CD4-positive, alpha-beta memory T cell (primary cell): ENCODE measurements at places on chromosomes 13 and 19.
A peak's percentile ranks its signal among the peaks of the same experiment; 100 is the strongest.

DNA sequence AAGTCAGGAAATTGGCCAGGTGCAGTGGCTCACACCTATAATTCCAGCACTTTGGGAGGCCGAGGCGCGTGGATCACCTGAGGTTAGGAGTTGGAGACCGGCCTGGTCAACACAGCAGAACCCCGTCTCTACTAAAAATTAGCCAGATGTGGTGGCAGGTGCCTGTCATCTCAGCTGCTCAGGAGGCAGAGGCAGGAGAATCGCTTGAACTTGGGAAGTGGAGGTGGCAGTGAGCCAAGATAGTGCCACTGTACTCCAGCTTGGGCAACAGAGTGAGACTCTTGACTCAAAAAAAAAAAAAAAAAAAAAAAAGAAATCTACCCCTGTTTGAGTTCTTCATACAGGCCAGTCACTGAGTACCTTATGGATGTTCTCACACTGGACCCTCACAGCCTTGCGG lies 42.0 kb downstream of the SLC15A1 start:
- no peak for DNase-seq

- DNase-seq = no peak
These were observed 56.1 kb downstream of the KCNRG start for GRCh38 chr13:50071379-50071778.

- no peak for DNase-seq
These were observed 7.1 kb upstream of the DHRS12 start for GRCh38 chr13:51811046-51811445.

- no peak for DNase-seq
These were observed 1.7 kb upstream of the FSTL3 start for GRCh38 chr19:674282-675151.

GRCh38 chr19:44725684-44726083 lies 22.8 kb upstream of the BCL3 start:
- no peak for DNase-seq

- peak; percentile 13 for DNase-seq
These were observed 533 bp downstream of the ZNF544 start for GRCh38 chr19:58229255-58229639.

DNA sequence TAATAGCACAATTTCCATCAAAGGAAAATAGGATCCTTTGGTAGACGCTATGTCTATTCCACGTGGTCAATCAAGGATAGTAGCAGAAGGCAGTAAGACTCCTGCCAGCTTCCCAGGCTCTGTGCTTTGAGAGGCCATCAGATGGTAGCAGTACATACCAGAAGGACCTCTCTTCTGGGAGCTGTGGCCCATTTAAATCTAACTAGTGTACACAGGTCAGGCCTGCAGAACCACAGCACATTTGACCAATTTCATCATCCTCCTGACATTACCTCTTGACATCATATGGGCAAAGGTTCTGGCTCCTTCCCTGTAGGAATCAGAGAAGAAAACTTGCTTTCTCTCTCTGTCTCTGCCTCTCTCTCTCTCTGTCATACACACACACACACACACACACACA lies 229.6 kb upstream of the HTR2A start:
- no peak for DNase-seq

GRCh38 chr19:44776402-44777096 lies 1.1 kb upstream of the CBLC start:
- no peak for DNase-seq

- DNase-seq = no peak
These were observed 9.6 kb upstream of the METTL21C start for GRCh38 chr13:102704238-102705058.

- no peak for DNase-seq
These were observed 1020.5 kb upstream of the SLC10A2 start for GRCh38 chr13:104086759-104087158.

- DNase-seq = no peak
These were observed 80.0 kb downstream of the KDM4B start for GRCh38 chr19:5048727-5049553.

- no peak for DNase-seq
These were observed 136.5 kb upstream of the FNDC3A start for GRCh38 chr13:48839171-48839570.

GRCh38 chr13:48725271-48725670 lies 71.5 kb downstream of the CYSLTR2 start:
- DNase-seq = no peak

DNA sequence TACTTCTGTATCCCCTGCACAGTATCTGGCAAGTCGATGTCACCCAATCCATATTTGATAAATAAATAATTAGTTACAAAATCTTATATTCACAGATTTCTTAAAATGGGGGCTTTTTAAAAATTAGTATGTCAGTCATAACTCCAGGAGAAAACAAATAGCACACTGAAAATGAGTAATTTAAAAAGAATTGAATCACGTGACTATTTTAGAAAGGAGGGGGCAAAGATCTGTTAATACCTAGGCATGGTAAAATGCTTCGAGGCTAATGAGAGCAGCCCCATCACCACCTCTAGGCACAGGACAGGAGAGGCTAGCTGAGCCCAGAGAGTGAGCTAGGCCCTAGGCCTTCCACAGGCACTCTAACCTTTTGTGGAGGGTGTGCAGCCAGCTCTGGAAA lies 94.7 kb downstream of the FREM2 start:
- no peak for DNase-seq

DNA sequence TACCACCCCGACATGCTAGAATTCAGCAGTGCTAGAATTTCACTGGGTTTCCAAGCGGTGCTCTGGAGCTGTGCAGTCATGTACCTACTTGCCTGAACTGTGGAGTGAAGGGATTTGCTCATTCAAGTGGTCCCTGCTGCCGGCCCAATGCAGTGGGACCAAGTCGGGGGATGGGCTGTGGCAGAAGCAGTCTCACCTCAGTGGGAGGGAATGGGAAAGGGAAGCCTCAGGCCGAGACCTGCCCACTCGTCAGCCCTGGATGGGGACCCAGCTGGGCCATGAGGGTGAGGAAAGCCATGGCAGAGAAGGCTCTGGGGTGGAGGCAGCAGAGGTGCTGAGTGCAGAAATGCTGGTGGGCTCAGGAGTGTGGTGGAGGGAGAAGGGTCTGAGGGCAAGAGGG lies 14.9 kb downstream of the KLHL26 start:
- no peak for DNase-seq

DNA sequence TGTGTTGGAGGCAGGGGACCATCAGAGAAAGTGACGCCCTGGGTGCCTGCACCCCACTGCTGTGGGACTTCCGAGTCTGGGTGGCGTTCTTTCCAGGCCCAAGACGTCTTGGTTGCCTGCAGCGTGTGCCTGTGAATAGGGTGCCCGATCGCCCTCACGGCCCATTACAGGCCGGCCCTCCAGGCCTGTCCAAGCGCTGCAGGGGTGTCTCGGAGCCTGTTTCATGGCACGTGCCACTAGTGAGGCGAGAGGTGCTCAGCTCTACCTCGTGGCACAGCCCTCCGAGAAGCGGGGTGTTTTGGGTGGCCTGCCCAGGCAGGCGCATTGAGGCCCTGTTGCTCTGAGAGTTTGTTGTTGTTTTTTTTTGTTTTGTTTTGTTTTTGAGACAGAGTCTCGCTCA lies 30.1 kb downstream of the DOT1L start:
- no peak for DNase-seq

- no peak for DNase-seq
These were observed 8.9 kb upstream of the FAM124A start for GRCh38 chr13:51213173-51213728.

- DNase-seq = no peak
These were observed 26.3 kb downstream of the TMEM255B start for GRCh38 chr13:113785051-113786010.

DNA sequence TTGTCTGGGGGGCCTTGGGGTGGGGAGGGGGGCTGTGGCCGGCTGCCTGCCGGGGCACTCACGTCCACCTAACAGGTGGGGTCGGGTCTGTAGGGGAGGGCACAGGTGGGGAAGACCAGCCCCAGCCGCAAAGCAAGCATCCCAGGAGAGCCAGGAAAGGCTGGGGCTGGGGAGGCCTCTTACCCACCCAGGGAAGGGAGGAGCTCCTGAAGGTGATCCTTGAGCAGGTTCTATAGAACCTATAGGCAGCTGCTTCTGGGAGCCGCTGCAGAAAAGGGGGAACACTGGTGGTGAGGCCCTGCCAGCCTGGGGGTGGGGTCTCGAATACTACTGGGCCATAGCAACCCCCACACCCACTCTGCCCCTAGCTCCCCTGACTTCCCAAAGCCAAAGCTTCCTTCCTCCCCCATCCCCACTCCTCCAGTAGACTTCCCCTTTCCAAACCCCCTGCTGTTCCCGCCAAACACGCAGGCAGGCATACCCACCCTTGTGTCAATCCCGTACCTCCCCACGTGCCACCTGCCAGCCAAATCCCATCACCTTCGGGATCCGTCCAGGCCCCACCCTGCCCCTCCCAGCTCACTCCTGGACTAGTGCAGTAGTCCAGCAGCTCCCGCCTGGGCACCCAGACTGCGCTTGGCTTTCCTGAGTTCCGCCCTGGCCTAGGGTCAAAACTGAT lies 5.6 kb downstream of the KLF16 start:
- no peak for DNase-seq

DNA sequence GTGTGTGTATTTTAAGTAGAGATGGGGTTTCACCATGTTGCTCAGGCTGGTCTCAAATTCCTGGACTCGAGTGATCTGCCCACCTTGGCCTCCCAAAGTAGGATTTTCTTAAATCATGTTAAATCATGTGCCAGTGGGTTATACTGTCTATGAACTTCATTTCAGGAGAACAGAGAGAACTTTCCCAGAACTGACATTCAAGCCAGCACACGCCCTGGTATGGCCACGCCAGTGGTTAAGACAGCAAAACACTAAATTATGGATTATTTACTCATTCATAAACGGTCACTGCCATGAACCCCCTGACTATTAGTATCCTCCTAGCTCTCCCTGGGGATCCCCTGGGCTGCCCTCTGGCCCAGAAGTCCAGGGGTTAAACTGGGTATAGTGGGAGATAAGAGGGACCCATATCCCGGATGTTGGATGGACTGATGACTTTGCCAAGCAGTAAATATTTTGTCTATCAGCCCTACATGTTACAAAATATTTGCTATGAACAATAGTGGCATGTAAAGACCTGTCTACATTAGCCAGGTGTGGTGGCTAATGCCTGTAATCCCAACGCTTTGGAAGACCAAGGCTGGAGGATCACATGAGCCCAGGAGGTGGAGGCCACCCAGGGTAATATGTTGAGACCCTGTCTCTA lies 16.1 kb upstream of the STRN4 start:
- no peak for DNase-seq

DNA sequence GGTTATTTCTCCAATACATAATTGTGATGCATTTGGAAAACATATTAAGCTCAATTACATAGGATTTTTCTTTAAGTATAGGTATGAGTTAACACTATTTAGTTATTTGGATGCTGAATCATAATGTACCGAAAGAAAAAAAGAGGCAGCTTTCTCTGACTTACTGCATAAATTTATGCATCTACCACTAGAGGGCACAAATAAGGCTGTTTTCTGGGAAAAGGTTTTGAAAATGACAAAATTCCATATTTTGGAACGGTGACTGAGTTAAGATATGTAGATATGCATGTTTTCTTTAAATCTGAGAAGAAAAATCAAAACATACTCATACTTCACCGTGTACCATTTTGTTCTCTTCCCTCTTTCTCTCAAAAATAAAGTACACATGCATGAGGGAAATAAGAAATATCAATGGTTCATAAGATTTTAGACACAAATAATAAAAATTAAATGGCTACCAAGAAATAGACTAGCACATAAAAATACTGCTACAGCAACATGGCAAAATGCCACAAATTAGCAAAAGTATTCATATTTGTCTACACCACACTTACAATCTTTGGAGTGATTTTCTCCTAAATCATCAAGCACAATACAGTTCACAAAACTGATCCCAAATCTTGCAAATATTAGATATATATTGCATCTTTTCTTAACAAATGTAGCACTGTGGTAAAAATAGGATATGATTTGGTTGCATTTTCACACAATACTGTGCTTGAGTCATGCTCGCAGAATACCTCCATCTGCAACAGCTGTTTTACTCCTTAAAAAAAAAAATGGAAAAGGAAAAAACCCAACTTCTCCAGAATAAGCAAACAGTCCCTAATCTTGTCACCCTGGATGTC lies 260.0 kb downstream of the FGF14 start:
- DNase-seq = no peak

- DNase-seq = no peak
These were observed 114.8 kb upstream of the MIR17HG start for GRCh38 chr13:91232716-91233115.

DNA sequence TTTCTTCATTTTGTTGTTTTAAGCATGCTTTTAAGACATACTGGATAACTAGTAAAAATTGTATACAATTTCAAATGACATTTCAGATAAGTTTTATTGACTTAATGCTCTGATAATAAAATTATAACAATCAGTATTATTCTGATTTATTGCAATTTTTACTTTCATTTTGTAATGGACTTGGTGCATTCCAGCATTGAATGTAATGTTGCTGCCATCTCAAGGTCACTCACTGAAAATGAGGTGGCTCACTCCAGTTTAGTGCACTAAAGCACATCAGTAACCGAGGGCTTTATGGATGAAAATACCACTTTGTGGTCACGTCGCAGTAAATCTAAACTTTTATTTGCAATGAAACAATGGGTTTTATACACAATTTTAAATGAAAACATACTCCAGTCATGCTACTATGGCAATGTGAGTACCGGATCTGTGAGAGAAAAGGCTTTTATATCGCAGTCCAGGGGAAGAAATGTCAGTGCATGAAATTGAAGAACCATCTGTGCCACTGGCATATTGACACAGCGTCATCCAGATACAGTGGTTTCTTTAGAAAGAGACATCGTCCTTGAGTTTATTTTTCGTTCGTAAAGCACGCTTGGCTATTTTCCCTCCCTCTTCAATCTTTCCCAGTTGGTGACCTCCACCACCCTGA lies 20.7 kb upstream of the ZNF507 start:
- no peak for DNase-seq

DNA sequence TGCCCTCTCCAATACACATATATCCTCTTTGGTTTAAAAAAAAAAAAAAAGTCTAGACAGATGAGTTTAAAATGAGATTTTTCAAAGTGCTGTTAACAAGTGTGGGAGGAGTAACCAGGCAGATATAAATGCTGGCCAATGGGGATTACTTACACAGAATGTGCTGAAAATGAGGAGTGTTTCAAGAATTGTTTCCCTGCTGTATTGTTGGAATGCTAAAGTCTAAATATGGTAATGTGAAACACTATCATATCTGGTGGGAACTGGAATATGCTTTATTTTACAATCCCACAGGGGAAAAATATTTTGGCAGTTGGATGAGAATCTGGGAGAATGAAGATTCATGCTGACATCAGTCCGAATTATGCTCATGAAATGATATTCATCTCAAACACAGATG lies 250.7 kb downstream of the DCT start:
- no peak for DNase-seq

DNA sequence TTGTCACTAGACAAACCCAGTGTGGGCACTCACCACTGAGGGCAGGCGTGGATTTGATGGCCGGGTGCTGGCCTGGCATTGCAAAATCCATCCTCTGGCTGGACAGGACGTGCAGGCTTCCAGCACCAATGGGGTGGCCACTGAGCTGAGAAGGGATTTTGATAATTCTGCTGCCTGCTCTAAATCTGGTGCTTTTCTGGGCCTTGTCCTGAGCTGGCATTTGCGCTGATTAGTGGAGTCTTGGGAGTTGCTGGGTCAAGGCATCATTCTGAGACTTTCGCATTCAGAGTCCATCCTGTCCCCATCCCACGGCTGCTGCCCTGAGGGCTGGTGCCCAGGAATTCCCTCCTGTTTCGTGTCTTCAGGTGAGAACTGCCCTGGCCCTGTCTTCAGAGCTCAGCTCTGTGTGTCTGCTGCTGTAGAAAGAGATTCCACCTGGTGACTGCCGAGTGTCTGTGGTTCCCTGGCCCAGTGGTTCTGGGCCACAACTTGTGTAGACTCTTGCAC lies 65.9 kb upstream of the MCF2L start:
- no peak for DNase-seq

GRCh38 chr13:42971691-42972347 lies 20.2 kb downstream of the EPSTI1 start:
- DNase-seq = no peak

GRCh38 chr19:18978616-18979015 lies 37.6 kb upstream of the HOMER3 start:
- DNase-seq = no peak
